NCI-H1417 (cell line): ENCODE measurements at places on chromosomes 4 and X.

DNA sequence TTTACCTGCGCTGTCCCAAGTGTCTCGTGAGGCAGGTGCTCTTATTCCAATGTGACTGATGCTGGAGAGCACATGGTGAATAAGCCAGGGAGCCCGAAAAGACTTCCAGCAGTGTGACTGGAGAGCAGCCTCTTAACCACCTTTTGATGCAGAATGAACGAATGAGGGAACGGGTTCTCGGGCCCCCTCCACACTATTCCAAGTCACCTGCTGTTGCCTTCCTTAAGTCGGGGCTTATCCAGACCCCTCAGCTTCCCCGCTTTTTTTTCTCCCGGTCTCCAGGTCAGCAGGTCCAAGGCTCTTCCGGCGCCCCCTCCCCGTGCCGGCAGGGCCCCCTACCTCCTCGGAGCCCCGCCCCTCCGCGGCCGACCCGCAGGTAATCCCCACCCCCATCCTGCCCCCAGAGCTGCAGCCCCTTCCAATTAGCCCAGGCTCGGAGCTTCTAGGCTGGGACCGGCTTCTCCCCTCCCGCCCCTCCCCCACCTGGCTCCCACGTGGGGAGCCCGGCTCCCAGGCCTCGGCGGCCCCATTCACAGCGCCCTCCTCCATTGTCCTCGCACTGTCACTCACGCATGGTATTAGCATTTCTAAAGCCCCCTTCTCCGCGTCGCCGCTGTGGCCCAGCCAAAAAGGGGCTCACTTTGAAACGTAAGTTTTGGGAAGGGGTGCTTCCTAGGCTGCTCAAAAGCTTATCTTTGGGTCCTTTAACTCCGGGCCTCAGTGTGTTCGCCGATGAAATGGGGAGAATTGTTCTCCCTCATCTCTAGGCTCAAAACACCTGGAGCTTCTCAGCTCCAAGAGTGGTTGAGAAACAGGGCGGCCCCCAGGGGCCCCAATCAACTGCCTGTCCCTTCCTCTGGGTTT is 56.2 kb upstream of the PJA1 start:
- DNase-seq = no peak

- peak; percentile 27 for DNase-seq
These were observed 30.8 kb downstream of the NDNF start for GRCh38 chr4:121041307-121042090.

GRCh38 chr4:83153417-83153816 is 38.9 kb upstream of the PLAC8 start:
- no peak for DNase-seq

DNA sequence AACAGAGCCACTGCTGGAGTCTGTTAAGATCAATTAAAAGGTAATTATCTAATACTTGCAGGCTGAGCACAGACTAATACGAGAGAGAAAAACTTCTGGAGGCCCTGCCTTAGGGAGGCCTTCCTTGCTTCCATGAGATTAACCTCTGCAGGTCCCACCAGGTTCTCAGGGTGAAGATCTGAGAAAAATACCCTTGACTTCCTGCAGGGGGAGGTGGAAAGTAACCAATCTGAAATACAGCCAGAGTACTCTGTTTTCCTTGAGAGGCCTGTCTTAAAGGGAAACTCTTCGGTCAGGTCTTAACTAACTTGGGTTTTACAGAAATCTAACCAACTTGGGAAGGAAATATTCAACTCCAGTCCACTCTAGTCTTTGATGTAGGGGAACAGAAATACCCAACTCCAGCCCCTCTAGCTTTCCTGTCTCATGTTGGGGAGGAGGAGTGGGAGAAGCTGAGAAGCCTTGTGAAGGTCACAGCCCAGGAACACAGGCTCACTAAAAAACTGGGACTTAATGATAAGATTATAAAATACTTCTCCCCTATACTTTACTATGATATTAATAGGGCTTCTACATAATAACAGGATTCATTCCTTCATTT is 77.1 kb downstream of the TBCK start:
- peak; percentile 2 for DNase-seq

DNA sequence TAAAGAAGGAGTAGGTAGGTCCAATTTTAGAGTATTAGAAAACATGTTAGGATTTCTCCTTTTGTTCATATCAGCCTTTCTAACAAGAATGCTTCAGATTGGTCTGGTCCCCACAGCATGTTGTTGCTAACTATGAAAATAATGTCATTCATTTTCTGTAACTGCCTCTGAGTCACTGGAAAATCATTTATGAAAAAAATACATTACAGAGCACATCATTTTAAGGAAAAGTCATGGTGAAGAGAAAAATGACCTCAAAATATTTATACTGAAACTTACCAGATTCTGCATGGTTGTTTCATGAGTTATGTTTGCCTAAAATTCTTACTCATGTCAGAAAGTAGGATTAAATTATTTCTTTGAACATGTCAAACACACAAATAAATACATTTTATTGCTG is 35.2 kb downstream of the DTHD1 start:
- DNase-seq = no peak

- no peak for DNase-seq
These were observed 17.9 kb upstream of the SLC34A2 start for GRCh38 chr4:25637581-25638220.

GRCh38 chr4:53371049-53371448 is 5.2 kb upstream of the SCFD2 start:
- DNase-seq = no peak

DNA sequence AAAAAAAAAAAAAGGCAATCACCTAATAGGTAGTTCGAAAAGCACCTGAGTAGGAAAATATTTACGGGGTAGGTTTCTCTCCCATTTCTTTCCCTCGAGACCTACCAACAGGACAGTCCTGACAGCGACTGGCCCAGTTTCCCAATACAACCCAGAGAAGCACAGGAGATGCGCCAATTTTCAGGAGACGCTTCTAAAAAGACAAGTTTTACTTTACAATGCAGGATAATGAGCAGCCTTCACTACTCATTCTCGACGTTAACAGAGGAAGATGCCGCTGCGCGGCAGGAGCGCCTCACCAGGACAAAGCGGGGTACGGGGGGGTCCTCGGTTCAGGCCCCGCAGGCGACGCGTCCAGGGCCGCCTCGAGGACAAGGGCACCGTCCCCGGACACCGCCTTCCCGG is 708 bp downstream of the BCLAF3 start:
- no peak for DNase-seq

GRCh38 chr4:78766650-78767049 is 9.5 kb upstream of the BMP2K start:
- DNase-seq = no peak

DNA sequence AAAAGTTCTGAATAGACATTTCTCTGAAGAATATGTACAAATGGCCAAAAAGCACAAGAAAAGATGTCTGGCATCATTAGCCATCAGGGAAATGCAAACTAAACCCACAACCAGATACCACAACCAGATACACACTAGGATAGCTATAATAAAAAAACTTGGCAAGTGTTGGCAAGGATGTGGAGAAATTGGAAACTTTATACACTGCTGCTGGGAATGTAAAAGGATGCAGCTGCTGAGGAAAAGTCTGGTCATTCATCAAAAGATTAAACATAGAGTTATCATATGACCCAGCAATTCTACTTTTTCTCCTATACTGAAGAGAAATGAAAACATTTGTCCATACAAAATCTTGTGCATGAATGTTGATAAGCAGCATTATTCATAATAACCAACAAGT is 92.3 kb downstream of the UCHL1 start:
- DNase-seq = no peak

GRCh38 chr4:129014566-129015509 is 78.5 kb downstream of the SCLT1 start:
- no peak for DNase-seq

GRCh38 chr4:60992037-60992436 is 208.1 kb upstream of the ADGRL3 start:
- no peak for DNase-seq

- DNase-seq = no peak
These were observed 227.8 kb downstream of the ADGRL3 start for GRCh38 chr4:61427818-61428495.

GRCh38 chr4:34676400-34676799 is 1567.9 kb downstream of the ARAP2 start:
- DNase-seq = no peak
